ENCODE measurements at places on chromosomes 5 and 9.

- DNase-seq = no peak
Measured at GRCh38 chr5:132677191-132677590, 3.4 kb downstream of the IL4 start.

DNA sequence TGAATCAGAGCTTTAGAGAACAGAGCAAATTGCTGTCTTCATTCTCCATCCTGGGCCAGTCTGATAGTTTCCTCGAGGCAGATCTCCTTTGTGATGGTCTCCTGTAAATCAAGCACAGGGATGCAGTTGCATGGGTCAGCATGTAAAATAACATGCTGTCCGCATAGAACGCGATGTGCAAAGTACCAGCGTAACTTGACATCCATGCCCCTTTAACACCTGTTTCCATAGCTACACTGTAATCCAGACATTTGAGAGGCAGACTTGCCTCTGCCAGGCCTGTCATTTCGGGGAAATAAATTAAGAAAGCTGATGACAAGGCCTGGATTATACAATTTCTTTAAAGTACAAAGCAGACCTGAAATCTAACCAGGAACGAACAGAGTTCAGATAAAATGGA lies 413.5 kb downstream of the TLE4 start:
- DNase-seq = no peak

GRCh38 chr9:4537581-4537980 lies 47.3 kb downstream of the SLC1A1 start:
- no peak for DNase-seq

DNA sequence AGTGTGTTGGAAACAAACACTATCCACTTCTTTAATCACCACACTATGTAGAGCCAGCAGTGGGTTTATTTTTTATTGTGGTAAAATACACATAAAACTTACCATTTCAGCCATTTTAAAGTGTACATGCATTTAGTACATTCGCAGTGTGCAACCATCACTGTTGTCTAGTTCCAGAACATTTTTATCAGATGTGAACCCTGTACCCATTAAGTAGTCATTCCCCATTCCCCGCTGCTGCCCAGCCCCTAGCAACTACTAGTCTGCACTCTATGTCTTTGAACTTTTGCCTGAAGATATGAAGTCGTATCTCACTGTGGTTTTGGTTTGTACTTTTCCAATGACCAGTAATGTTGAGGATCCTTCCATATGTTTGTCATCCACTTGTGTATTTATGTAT lies 30.2 kb upstream of the F2R start:
- DNase-seq = no peak

GRCh38 chr9:109269081-109269480 lies 51.8 kb downstream of the EPB41L4B start:
- DNase-seq = no peak

- DNase-seq = no peak
Measured at GRCh38 chr5:83401775-83402174, 69.8 kb upstream of the VCAN start.

DNA sequence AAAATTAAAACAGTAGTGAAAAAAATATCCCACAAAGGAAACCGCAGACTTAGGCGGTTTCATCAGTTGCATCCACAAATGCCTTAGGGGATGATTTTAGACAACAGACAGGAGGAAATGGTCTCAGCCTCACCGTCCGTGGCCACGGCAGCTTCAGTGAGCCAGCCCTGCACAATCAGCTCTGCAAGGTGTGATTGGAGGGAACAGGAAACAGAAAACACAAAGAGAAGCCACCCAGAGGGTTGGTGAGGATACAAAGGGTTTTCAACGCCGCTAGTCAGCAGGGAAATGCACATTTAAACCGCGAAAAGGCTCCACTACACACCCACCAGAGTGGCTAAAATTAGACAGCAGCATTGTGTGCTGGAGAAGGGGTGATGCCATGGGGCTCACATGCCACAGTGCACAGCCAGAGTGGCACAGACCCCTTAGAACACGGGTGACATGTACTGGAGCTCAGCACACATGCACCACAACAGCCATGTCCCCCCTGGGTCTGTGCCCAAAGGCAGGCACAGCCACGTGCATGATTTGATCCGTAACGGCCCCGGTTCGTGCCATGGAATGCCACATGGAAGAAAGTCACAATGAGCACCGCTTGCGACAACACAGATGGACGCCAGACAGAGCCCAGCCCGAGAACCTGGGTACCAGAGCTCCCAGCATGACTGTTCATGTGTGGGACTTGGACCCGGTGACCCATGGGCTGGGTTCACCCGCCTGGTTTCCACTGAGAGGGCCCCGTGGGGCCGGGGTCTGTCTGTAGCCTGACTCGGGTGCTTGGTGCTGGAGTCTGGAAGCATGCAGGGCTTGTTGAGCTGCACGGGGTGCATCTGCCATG lies 18.3 kb upstream of the TERT start:
- no peak for DNase-seq

DNA sequence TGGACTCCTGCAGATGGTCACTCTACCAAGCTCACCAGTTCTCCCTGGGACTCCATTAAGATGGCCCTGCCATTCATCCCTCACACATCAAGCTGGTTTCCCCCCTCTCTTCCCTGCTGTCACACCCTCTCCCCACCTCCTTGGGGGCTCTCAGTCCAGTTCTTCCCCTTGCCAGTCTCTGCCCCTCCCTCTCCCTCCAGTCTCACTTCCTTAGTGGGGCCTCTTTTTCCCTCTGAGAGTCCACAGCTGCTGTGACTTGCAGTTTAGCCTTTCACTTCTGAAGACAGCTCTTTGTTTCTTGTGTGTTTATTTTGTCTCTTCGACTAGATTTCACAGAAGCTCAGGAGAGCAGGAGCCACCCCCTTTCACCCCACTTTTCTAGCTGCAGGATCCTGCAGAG lies 10.5 kb downstream of the DOCK2 start:
- DNase-seq = no peak

- peak; percentile 86 for DNase-seq
Measured at GRCh38 chr9:20624201-20625002, 2.1 kb upstream of the MLLT3 start.

DNA sequence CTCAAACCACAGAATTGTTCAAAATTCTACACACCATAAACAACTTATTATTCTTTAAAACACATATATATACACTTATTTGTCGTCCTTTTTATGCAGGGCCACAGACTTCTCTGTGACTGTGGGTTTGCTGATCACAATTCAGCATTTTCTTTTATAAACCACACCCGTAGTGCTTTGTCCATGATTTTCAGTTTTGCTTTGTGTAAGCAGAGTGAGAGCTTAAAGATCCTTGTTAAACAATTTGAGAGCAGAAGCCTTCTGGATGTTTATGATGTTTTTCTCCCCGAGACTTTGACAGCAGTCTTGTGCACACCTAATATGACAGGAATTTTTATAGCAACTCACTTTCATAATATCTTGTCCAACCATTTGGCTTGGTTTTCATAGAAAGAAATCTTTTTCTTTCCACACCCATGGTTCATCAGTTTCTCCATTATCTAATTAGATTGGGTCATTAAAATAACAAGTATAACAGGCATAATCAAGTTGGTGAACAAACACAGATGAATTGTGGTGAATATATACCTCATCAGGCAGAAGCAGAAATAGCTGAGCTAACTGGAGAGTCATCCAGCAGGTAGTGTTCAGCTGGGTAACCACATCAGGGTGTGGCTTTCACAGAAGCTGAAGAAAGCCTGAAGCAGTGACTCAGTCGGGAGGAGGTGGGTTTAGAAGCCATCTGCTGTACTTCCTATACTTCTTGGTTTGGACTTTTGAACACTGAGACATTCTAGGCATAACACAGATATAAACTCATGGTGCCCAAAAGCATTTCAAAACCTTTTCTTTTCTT lies 232.8 kb downstream of the DOCK8 start:
- no peak for DNase-seq

DNA sequence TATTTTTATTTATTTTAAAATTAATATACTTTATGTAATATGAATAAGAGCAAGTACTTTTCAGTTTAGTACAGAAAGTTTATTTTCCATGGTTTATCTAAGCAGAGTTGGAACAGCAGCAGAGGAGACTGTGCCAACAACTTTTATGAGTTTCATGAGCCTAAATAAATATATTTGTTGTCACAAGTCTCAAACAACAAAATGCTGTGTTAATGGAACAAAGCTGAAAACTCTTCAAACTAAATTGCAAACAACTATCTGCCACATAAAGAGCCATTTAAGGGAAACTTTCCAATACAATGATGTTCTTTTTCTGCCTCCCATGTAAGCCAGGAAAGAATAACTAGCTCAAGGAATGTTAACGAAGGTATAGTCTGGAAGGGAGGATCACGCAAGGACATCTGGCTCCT lies 96.1 kb downstream of the FBN2 start:
- DNase-seq = no peak

DNA sequence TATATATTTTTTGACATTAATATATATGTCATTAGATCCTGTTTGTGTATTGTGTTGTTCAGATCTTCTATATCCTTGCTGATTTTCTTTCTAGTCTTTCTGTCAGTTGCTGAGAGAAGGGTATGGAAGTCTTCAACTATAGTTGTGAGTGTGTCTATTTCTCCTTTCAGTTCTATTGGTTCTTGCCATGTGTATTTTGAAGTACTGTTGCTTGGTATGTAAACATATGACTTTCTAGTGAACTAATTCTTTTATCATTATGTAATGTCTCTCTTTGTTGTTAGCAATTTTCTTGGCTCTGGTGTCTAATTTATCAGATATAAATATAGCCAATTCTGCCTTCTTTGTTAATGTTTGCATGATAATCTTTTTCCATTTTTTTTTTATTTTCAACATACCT lies 84.3 kb upstream of the CAST start:
- no peak for DNase-seq

DNA sequence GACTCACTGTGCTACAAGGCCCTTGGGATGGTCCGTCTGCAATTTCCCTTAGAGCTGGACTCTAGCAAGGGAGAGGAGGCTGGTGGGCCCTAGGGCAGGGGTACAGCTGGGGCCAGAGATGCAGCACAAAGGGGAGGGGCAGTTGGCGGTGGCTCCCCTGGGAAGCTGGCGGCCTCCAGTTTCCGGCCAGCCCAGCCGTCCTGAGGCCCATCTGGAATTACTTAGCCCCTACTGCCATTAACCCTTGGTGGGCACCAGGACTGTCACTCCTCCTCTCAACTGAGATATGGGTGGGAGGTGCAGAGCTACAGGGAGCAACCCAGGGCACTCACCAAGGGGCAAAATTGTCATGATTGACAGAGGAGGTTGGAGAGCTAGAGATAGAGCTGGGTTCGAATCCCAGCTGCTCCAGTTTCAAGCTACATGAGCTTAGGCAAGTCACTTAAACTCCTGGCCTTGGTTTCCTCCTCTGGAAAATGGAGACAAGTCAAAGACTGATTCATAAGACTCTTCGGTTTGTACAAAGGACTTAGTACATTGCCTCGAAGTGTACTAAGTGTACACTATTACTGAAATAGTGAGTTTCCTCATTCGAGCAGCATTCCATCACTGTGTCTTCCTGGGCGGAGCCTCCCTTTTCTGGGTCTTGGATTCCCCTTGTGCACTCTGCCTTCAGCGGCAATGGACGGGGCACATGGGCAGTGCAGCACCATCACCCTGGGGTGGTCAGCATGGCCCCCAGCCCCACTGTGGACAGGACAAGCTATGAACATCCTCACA lies 2.7 kb upstream of the PDGFRB start:
- DNase-seq = no peak

- DNase-seq = no peak
Measured at GRCh38 chr5:167582886-167583285, 708.6 kb upstream of the WWC1 start.

DNA sequence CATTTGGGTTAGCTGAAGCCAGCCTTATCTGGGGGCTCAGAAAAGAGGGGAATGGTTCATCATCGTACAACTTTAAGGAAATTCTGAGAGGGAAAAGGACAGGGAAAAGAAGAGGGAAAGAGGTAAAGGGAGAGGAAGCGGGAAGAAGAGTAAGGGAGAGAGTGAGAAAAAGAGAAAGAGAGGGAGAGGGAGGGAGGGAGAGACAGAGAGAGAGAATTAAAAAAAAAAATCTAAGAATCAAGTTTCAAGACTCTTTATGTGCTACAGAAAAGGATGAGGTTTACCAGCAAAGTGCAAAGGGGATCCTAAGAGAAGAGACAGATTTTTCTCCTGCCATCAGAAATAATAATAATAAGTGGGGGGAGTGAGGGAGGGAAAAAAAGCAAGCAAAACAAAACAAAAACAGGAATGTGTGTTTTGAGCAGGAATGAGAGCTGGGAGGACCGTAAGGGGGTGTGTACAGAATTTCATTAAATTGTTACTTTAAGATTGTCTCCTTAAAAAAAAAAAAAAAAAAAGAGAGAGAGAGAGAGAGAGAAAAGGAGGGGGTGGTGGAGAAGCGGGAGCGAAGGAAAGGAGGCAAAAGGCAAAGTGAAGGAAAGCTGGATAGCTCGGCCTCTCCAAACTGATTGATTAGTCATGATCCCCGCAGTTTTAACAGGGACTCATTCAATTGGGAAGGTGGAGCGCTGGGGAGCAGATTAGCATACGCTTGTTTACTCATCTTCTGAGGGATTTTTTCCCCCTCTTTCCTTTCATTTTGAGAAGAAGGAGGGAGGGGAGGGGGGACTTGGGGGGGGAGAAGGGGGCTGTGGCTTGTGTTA lies 438 bp upstream of the PAPPA start:
- DNase-seq = no peak

DNA sequence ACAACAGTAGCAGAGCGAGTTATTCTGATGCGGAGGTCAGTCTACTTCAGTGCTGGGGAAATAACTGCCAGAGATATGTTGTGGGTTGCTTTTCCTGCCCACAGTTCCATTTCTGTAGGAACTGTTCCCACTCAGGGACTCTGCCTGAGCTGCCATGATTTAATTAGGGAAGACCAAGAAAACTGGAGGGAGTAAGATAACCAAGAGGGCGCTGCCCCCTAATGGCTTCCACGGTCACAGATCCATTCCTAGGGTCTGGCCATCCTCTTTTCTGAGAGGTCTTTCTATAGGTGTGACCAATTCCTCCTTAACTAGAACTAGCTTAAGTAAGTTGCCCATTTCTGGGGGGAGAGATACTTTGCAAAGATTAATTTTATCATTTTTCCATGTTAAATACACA lies 125.9 kb downstream of the APBA1 start:
- no peak for DNase-seq

- no peak for DNase-seq
Measured at GRCh38 chr9:93452710-93453046, 703 bp downstream of the FAM120AOS start.

DNA sequence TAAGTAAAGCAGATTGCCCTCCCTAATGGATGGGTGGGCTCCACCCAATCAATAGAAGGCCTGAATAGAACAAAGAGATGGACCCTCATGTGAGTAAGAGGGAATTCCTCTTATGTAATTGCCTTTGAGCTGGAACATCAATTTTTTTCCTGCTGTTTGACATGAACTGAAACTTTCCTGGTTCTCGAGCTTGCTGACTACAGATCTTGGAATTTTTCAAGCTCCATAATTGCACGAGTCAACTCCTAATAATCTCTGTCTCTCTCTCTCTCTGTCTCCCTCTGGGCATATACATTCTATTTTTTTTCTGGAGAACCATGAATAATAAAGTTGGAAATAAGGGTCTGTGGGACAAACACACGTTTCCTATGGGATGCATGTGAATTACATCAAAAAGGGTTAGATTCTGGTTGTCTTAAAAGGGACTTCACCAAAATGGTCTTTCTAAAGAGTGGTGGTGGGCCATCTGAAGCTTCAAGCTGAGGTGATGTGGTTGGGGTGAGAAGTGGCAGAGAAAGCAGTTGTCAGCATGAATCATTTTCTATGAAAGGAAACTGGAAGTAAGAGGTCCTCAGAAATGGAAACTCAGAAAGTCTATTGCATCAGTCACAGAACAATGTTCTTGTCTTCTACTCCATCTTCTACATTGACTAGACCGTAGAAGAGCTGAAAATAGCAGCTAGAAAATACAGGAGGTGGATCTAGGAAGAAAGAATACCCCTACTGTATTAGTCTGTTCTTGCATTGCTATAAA lies 47.0 kb upstream of the HOMER1 start:
- DNase-seq = no peak

- peak; percentile 79 for DNase-seq
Measured at GRCh38 chr5:126031989-126032716, 391.1 kb upstream of the GRAMD2B start.

All from NCI-H446 (cell line).